K562 (cell line): ENCODE measurements at places on chromosomes 7 and 10. TPM values are rescaled to one million over a fixed set of nuclear protein-coding genes. Genes with fewer than 3 reads are reported as not detected.

The NUP205 gene
- polyA plus RNA-seq, result 167 and 174 TPM in 2 replicates

The IFIT3 gene
- polyA plus RNA-seq, result 0.58 and 0.77 TPM in 2 replicates

The SSC4D gene
- polyA plus RNA-seq, result 0.67 and 1.0 TPM in 2 replicates

The TAC1 gene
- polyA plus RNA-seq, result 0.09 and 0.12 TPM in 2 replicates

The CCDC146 gene
- 0.17 and 0.76 TPM in 2 replicates for polyA plus RNA-seq

The ZNF273 gene
- 13.3 and 14.8 TPM in 2 replicates for polyA plus RNA-seq

The GNAI1 gene
- polyA plus RNA-seq, result not detected in 2 replicates

The TAS2R4 gene
- 0.45 and 0.60 TPM in 2 replicates for polyA plus RNA-seq

The CHPF2 gene
- polyA plus RNA-seq, result 17.8 and 18.3 TPM in 2 replicates

The TMEM236 gene
- polyA plus RNA-seq, result 0.09 and 0.13 TPM in 2 replicates

The MYOZ1 gene
- polyA plus RNA-seq, result 0.09 and 0.11 TPM in 2 replicates

The CACUL1 gene
- polyA plus RNA-seq, result 6.1 and 6.4 TPM in 2 replicates

The C10orf105 gene
- 0.04 and 0.11 TPM in 2 replicates for polyA plus RNA-seq

The WDR11 gene
- polyA plus RNA-seq, result 21.6 and 24.9 TPM in 2 replicates

The KCNIP2 gene
- 6.2 and 6.6 TPM in 2 replicates for polyA plus RNA-seq

The TFAM gene
- polyA plus RNA-seq, result 100 and 105 TPM in 2 replicates

The HABP2 gene
- polyA plus RNA-seq, result 0.05 TPM in 1 of 2 replicates, not detected in the other

The PON3 gene
- not detected in 2 replicates for polyA plus RNA-seq

The BHLHA15 gene
- polyA plus RNA-seq, result 1.1 and 2.4 TPM in 2 replicates

The HOXA7 gene
- polyA plus RNA-seq, result not detected in 2 replicates

The INHBA gene
- polyA plus RNA-seq, result not detected in 2 replicates

The PROSER2 gene
- polyA plus RNA-seq, result 5.1 and 8.1 TPM in 2 replicates

The TBX20 gene
- not detected in 2 replicates for polyA plus RNA-seq

The NOS3 gene
- polyA plus RNA-seq, result 102 and 118 TPM in 2 replicates

The SPDYE2B gene
- polyA plus RNA-seq, result not detected in 2 replicates

The HUS1 gene
- polyA plus RNA-seq, result 14.7 and 15.9 TPM in 2 replicates

The ARHGAP19 gene
- 19.8 and 20.1 TPM in 2 replicates for polyA plus RNA-seq

The IL15RA gene
- 8.7 and 9.9 TPM in 2 replicates for polyA plus RNA-seq

The CISD1 gene
- 68.1 and 71.0 TPM in 2 replicates for polyA plus RNA-seq

The AMPH gene
- not detected in 2 replicates for polyA plus RNA-seq

The LMOD2 gene
- polyA plus RNA-seq, result not detected in 2 replicates

The BAMBI gene
- polyA plus RNA-seq, result 13.2 and 13.6 TPM in 2 replicates

The CDHR3 gene
- polyA plus RNA-seq, result 0.19 and 0.30 TPM in 2 replicates

The NODAL gene
- not detected in 2 replicates for polyA plus RNA-seq

The LRRC17 gene
- polyA plus RNA-seq, result 0.07 TPM in 1 of 2 replicates, not detected in the other

The NRP1 gene
- not detected in 2 replicates for polyA plus RNA-seq

The CALCR gene
- polyA plus RNA-seq, result 0.11 TPM in 1 of 2 replicates, not detected in the other

The DGKB gene
- not detected in 2 replicates for polyA plus RNA-seq

The TRIM50 gene
- not detected in 2 replicates for polyA plus RNA-seq

The CEP55 gene
- 14.0 and 15.2 TPM in 2 replicates for polyA plus RNA-seq

The RSPH10B gene
- not detected in 2 replicates for polyA plus RNA-seq

The IKZF1 gene
- 30.9 and 37.2 TPM in 2 replicates for polyA plus RNA-seq

The PRRT4 gene
- not detected in 2 replicates for polyA plus RNA-seq

The GJD4 gene
- polyA plus RNA-seq, result not detected in 2 replicates

The ANKRD7 gene
- not detected in 2 replicates for polyA plus RNA-seq
